HT-29 (cell line): ENCODE measurements at places on chromosomes 3 and 15.
A peak's percentile ranks its signal among the peaks of the same experiment; 100 is the strongest.

DNA sequence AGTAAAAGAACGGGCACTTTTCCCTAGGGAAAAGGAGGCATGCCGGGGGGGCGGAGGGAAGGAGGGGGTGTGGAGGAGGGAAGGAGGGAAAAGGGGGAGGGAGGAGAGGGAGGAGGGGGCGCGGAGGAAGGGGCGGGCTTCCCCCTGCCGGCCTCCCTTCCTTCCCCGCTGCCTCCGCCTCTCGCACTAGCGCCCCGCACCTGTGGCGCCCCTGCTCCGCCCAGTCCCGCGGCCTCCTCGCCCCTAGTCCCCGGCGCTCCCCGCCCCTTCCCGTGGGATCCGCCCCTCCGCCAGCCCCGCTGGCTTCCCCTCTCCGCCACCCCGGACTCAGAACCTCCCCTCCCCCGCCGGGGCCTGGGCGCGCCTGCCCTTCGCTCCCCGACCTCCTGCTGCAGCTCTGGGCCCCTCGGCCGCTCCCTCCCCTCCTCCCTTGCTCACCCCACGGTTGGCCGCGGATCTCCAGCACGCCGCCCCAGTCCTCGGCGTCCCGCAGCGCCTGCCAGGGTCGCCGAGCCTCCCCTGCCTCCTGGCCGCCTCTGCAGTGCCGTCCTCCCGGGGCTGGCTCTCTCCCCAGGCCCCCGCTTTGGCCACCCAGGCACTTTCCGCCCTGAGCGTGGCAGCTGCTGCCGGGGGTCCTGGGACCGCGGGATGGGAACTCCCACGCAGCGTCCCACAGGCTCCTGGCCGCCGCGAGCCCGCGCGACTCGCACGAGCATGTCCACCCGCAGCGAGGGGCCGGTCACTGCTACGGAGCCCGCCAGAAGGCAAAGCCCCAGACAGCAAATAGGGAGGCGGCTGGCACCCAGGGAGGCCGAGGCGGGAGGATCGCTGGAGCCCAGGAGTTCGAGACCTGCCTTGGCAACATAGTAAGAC is 147.4 kb downstream of the TJP1 start:
- DNase-seq, result peak; percentile 78

- no peak for DNase-seq
Measured at GRCh38 chr3:141669434-141669833, 68.7 kb upstream of the RNF7 start.

DNA sequence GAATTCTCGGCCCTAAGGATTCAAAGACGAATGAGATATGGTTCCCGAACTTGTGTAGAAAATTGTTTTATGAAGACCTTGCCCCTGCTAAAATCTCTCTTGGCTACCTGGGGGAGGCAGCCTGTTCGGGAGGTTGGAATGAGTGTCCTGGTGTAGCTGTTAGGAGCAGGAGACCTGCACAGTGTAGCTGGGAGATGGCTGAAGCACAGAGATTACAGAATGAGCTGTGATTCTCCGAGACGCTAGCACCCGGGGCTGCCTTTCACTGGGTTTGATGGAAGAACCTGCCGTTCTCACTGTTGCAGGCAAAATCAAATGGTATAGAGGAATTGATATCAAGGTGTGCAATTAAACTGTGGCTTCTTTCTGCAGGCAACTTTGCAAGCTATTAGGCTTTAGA is 68.0 kb downstream of the TRAK1 start:
- peak; percentile 45 for DNase-seq

GRCh38 chr3:138916824-138917223 is 30.1 kb downstream of the FOXL2 start:
- peak; percentile 66 for DNase-seq
